Psoas muscle (tissue), 8 donors: ENCODE measurements at places on chromosomes 4 and X. TPM values are rescaled to one million over a fixed set of nuclear protein-coding genes. Genes with fewer than 3 reads are reported as not detected.

The OPRPN gene
- not detected for total RNA-seq

The BTC gene
- total RNA-seq = 0.12 TPM

The ADGRG2 gene
- total RNA-seq = 0.21 TPM

The AMTN gene
- not detected for total RNA-seq

The REPS2 gene
- 1.3 TPM for total RNA-seq

The SLC39A8 gene
- 1.3 TPM for total RNA-seq

DNA sequence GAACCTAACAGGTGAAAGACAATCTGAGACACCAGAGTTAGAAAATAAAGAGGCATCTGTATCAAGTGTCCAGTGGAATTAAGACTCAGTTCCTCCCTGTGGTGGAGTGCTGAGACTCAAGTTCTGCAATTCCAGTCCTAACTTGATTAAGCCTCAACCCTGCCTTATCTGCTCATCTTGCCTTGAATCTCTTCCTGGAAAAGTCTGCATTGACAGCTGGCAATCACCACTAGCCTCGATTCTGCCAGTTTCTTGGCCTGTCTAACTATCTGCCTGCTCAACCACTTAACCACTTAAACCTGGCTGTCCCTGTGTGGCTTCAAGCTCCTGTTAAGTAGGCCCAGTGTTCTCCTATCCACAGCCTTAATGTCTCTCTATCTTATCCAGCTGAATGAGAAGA, 22.4 kb upstream of the NEIL3 start:
- DNase-seq = no peak
- no peaks in the 10 kb centered on the region for H3K4me1 ChIP-seq
- no peak overlapping the region for H3K27ac ChIP-seq
- no peaks in the 10 kb centered on the region for H3K36me3 ChIP-seq

DNA sequence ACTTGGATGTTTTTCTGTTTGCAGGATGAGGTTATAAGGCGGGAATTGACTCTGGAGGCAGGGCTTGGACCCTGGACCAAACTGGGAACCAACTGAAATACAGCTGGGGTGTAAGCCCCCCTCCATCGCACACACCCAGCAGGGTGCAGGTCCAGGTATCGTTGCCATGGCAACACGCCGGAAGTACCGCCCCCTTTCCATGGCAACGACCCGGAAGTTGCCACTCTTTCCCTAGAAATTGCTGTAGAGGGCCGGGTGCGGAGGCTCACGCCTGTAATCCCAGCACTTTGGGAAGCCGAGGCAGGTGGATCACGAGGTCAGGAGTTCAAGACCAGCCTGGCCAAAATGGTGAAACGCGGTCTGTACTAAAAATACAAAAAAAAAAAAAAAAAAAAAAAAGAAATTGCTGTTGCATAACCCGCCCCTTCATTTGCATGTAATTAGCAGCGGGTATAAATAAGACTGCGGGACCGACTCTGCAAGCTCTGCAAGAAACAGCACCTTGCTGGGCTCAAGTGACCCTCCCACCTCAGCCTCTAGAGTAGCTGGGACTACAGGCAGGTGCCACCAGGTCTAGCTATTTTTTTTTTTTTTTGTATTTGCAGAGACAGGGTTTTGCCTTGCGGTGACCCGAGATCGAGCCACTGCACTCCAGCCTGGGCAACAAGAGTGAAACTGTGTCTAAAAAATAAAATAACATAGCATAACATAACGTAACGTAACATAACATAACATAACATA, 139.6 kb downstream of the CRLF2 start:
- no peak overlapping the region for H3K27ac ChIP-seq
- no peak overlapping the region for H3K4me3 ChIP-seq
- H3K4me1 ChIP-seq = no peaks in the 10 kb centered on the region
- H3K36me3 ChIP-seq = no peaks in the 10 kb centered on the region
- no peaks in the 10 kb centered on the region for H3K27me3 ChIP-seq
- no peak for DNase-seq

DNA sequence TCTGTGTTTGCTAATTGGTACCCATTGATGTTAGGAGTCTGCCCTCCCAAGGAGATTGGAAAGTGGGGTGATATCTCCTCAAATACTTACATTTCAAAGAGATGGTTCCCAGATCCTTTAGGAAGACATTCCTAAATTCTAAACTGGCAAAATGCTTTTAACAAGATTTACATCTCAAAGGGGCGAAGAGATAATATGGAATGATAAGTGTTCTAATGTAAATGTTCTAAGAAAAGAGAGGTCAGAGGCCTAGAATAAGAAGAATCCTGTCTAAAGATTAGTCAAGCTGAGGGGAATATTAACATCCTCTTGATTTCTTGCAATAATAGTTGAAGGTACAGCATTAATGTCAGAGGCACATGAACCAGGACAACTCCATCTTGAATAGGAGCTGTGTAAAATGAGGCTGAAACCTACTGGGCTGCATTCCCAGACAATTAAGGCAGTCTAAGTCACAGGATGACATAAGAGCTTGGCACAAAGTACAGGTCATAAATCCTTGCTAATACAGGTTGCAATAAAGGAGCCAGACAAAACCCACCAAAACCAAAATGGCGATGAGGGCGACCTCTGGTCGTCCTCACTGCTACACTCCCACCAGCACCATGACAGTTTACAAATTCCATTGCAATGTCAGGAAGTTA, 2248.1 kb downstream of the ARAP2 start:
- no peak overlapping the region for H3K27ac ChIP-seq
- H3K4me3 ChIP-seq = no peak overlapping the region
- H3K4me1 ChIP-seq = no peaks in the 10 kb centered on the region
- no peak for DNase-seq
- H3K36me3 ChIP-seq = no peaks in the 10 kb centered on the region

GRCh38 chr4:121154103-121154515, 10.0 kb downstream of the TNIP3 start:
- H3K4me3 ChIP-seq = no peak overlapping the region
- no peaks in the 10 kb centered on the region for H3K36me3 ChIP-seq
- DNase-seq = no peak
- H3K27ac ChIP-seq = no peak overlapping the region

DNA sequence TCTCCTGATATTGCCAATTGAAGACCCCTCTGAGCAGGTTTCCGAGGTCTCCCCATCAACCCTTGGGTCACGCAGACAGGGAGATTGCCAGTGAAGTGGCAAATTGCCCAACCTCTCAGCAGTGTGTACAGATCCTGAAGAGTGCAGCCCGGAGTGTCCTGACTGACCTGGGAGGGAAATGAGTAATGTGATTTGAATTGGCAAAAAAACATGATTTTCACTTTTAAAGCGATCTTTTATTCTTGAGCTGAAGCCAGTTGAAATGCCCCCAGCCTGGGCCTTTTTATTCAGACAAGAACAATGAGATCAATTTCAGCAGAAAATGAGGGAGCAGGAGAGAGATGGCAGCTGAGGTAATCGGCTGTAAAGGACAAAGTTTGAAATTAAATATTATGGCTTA, 401.8 kb downstream of the RAPGEF2 start:
- no peak for DNase-seq
- H3K36me3 ChIP-seq = no peaks in the 10 kb centered on the region
- H3K4me1 ChIP-seq = no peaks in the 10 kb centered on the region
- no peaks in the 10 kb centered on the region for H3K27me3 ChIP-seq

DNA sequence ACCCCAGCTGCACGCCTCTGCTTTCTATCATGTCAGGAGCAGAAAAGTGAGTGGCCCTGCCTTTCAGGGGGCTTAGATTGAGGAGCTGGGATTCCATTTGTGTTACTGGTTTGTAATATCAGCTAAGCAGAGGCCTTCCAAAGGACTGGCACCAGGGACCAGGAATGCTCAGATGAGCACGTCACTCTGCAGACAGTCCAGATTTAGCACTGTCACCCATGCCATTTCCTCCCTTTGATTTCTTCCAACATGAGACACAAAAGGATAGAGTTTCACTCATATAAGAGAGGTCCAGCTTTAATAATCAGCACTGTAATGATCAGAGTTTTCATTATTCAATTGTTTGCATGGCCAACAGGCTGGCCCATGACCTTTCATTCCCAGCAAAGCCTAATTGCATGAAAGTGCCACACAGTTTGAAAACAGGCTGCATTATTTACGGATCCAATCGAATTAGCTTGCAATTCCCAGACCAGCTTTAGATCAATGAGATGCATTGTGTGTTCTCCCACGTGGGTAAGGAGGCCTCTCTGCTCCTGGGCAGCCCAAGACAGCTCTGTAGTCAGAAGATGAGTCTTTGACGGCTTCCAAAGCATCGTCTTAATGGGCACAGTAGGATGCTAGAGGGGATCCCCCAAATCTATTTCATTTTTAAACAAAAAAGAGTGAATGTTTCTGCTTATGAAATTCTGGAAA, 9.8 kb upstream of the SLC2A9 start:
- H3K27ac ChIP-seq = peak overlapping the region; percentile 78
- no peaks in the 10 kb centered on the region for H3K36me3 ChIP-seq
- H3K4me3 ChIP-seq = no peak overlapping the region
- no peak for DNase-seq
- H3K4me1 ChIP-seq = peaks cover 57% of the 10 kb centered on the region
- no peaks in the 10 kb centered on the region for H3K27me3 ChIP-seq

DNA sequence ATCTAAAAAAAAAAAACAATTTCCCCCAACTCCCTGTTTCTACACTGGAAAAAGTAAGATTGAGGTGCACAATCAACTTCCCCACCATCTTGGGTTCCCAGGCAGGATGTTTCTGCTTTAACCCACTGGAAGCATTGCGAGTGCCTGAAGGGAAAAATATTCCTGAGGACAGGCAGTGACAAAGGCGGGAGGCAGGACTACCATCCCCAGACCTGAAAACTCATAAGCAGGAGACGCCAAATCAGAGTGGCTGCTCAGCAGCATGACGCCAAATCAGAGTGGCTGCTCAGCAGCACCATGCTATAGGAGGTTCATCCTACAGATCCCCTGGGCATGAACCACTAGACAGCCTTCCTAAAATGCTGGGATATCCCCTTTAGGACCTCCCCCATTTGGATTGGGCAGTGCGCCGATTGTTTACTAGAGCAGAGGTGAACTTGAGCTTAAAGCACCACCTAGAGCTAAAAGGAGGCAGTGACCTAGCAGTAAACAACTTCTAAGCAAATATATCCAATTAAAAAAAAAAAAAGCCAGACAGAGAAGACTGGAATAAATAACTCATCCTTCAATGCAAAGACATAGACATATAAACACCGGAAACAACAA, 35.0 kb upstream of the GK start:
- no peaks in the 10 kb centered on the region for H3K27me3 ChIP-seq
- H3K4me1 ChIP-seq = no peaks in the 10 kb centered on the region
- DNase-seq = no peak
- H3K36me3 ChIP-seq = no peaks in the 10 kb centered on the region

DNA sequence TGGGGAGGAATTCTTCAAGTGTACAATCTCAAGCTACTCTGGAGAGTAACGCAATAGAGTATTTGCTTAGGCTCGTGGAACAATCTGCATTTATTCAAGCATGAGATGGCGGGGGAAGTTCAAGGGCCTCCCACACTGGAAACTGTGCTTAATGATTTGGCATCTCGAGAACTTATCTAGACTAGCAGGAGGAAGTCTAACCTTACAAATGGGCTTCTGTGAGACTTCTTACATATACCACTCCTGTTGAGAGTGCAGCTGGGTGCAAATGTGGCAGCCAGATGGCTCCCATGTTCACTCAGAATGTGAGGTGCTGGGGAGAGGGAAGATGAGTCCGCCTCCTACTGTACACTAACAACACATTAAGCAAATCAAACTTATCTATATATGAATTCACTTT, 29.3 kb upstream of the PTPN13 start:
- H3K36me3 ChIP-seq = no peaks in the 10 kb centered on the region
- no peaks in the 10 kb centered on the region for H3K27me3 ChIP-seq
- no peaks in the 10 kb centered on the region for H3K4me1 ChIP-seq
- no peak for DNase-seq
- H3K27ac ChIP-seq = no peak overlapping the region
- H3K4me3 ChIP-seq = no peak overlapping the region

GRCh38 chrX:14630733-14631132, 101.4 kb downstream of the GLRA2 start:
- H3K4me1 ChIP-seq = no peaks in the 10 kb centered on the region
- no peak for DNase-seq
- no peaks in the 10 kb centered on the region for H3K27me3 ChIP-seq
- no peak overlapping the region for H3K4me3 ChIP-seq

DNA sequence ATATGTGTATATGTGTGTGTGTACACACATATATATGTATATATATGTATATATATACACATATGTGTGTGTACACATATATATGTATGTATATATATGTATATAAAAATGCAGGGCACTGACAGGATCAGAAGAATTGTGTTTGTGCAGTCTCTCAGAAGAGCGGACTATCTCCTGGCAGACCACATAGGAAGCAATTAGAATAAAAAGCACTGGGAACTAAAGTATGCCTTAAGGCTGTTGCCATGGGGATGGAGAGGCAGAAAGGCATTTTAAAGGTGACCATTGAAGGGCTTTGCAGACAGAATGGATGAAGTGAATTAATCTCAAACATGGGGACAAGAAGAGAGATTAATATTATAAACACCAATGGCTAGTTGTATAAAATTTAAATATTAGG, 33.7 kb upstream of the USP51 start:
- no peak overlapping the region for H3K4me3 ChIP-seq
- H3K36me3 ChIP-seq = no peaks in the 10 kb centered on the region
- H3K4me1 ChIP-seq = no peaks in the 10 kb centered on the region
- no peaks in the 10 kb centered on the region for H3K27me3 ChIP-seq
- no peak overlapping the region for H3K27ac ChIP-seq

- DNase-seq = peak; percentile 76
- H3K4me1 ChIP-seq = peaks cover 49% of the 10 kb centered on the region
- no peaks in the 10 kb centered on the region for H3K36me3 ChIP-seq
These were observed 19.1 kb downstream of the SH3BP2 start for GRCh38 chr4:2811830-2812611.

- H3K36me3 ChIP-seq = no peaks in the 10 kb centered on the region
- no peak overlapping the region for H3K27ac ChIP-seq
- H3K4me1 ChIP-seq = no peaks in the 10 kb centered on the region
- H3K4me3 ChIP-seq = no peak overlapping the region
- DNase-seq = no peak
These were observed 25.1 kb upstream of the SH3RF1 start for GRCh38 chr4:169295822-169296221.

DNA sequence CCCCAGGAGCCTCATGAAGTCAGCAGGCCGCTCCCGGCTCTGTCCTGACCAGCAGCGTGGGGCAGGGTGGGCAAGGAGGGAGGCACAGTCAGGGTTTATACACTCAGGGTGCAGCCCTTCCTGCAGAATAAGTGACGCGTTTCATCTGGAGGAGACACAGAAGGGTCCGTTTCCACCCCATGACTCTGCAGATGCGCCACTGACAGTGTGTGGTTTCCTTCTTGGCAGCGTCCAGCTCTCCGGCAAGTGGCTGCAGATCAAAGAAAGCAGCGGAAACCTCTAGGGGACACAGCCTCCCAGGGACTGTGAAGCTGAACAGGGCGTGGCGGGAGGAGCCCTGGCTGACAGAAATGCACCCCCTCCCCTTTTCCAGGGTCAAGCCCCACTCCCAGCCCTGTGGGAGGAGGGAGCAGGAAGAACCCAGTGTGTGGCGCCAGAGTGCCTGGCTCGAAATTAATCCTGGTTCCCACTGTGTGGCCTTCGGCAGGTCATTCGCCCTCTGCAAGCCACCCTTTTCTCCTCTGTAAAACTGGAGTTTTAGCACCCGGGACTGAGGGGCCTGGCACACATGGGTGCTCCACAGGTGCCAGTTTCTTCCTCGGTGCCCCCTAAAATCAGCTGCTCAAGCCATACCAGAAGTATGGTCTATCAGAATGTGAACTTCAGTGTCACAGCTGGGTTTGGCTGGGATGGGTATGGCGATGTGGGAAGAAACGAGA, 17.3 kb upstream of the TBC1D14 start:
- DNase-seq = peak; percentile 79
- H3K36me3 ChIP-seq = no peaks in the 10 kb centered on the region
- peaks cover 23% of the 10 kb centered on the region for H3K4me1 ChIP-seq
- no peaks in the 10 kb centered on the region for H3K27me3 ChIP-seq
- H3K27ac ChIP-seq = peak overlapping the region; percentile 68
- H3K4me3 ChIP-seq = peak overlapping the region; percentile 38
